Fibroblast of skin of right biceps (primary cell): ENCODE measurements at places on chromosomes 3 and 15.

DNA sequence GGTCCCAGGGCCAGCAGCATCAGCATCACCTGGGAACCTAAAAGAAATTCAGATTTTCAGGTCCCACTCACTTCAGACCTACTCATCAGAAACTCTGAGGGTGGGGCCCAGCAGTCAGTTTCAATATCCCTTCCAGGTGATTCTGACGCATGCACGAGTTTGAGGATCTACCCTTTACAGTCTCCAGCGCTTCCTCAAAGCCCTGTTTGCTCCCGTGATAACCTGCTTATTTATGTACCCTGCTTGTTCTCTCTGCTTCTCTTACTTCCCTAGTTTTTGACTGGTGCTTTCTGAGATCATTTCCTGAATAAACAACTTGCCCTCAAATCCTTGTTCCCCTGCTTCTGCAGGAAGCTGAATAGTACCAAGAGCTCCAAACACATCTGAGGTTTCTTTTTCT lies 245.3 kb downstream of the ZNF621 start:
- DNase-seq: no peak

DNA sequence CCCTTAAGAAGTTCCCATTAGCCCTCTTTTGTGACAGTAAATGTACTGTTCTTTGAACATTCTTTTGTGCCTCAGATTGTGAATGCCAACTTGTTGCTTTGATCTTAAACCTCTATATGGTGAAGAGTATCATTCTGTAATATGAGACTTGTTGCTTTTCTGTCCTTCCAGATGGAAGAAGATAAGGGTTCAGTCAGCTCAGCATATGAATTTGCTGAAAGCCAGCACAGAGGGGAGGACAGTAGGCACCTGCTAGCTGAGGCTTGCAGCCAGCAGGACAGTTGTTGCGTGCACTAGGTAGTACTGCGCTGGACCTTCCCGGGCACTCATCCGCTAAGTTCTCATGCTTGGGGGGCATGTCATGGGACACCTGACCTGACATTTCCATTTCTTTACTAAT lies 74.7 kb downstream of the DCUN1D1 start:
- DNase-seq: no peak

DNA sequence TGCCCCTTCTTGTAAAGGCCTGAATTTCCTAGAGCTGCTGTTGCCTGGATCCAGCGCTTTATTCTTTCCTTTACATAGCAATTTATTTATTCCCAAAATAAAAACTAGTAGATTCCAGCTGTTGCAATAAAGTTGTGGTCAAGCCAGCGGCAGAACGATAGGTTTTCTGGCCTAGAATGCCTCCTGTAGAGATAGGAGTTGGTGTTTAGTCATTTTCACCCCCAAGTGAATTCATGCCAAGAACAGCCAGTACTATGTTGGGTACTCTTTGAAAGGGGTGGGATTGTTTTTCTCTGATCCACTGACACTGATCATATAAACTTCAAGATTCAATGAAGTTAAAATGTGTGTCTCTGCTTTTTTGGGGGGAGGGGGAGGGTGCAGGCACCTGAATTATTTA lies 69.7 kb downstream of the KLHL25 start:
- no peak for DNase-seq

DNA sequence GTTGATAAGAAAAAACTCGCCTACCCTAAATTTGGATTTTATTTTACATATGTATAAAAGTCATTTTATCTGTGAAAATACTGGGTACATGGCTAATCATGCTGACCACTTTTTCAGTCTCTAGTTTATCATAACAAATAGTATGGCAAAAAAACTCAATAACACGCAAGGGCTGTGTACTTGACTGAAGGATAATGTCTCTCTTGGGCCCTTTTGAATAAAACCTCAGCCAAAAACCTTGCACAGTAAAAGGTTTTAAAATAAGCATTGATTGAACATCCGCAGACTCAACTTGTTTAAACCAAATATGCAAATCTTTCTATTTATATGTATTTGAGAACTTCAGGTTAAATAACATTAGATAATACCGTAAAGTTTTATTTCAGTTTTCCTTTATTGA lies 285.3 kb downstream of the CADM2 start:
- no peak for DNase-seq

DNA sequence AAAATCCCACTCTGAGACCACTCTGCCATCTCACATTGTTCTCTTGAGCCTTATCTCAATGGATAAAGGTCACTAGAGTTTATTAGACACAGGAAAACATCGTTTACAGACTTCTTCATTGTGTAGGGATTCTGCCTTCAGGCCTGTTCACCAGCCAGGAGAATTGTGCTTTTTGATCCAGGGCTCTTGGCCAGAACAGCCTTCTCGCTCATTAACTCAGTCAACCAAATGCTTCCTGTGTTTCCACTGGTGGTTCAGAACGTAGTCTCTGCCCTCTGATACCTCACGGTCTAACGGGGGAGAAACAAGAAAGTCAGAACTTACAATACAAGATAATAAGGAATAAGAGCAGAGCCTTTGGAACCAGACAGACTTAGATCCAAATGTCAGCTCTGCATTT lies 54.2 kb upstream of the TSEN2 start:
- no peak for DNase-seq

DNA sequence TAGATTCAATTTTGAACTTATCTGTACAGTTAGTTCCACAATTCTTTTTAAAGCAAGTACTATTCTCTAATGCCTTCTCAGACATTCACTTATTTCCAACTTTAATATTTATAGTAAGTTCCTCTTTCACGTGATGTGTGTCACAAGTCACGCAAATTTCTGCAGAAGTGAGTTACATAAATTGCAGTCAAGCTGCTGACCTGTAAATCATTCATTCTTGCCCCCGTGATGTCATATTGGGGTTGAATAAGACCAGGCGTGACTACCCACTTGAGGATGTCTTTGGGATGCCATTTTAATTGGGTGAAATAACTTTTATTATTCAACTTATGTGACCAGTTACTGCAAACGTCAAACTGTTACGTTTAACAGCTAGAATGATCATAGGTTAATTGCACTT lies 15.1 kb downstream of the PPARG start:
- no peak for DNase-seq

DNA sequence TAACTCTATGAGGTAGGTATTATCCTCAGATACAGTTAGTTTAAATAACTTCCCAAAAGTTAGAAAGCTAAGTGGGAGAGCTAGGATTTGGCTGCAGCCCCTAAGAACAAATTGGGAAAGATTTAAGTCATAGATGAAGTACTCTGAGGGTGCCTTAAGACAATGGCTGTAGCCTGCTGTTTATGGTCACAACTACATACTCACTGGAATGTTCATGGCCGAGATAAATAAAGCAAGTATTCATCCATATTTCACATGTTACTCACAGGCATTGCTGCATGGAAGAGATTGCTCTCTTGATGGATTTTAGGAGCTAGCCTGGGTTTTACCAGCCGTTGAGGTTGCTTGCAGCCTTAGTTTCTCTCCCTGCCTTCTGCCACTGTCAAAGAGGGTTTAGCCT lies 145.0 kb downstream of the CMSS1 start:
- DNase-seq: peak; percentile 90

DNA sequence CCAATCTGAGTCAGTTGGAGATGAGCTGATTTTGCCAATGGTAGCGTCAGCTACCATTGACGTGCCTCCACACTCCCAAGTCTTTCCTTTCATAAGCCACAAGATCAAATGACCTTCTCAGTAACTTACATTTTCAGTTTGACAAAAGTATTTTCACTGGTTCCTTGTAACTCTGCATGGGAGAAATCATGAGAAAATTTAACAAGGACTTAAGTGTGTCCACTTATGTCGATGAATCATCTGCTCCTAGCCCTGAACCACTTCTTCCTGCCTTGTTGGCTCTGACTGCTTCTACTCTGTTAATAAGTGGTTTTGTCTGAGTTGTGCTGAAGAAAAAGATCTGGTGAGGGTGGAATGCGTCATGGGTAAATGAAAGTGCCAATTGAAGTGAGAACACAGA lies 101.2 kb downstream of the NFKBIZ start:
- DNase-seq: peak; percentile 88

DNA sequence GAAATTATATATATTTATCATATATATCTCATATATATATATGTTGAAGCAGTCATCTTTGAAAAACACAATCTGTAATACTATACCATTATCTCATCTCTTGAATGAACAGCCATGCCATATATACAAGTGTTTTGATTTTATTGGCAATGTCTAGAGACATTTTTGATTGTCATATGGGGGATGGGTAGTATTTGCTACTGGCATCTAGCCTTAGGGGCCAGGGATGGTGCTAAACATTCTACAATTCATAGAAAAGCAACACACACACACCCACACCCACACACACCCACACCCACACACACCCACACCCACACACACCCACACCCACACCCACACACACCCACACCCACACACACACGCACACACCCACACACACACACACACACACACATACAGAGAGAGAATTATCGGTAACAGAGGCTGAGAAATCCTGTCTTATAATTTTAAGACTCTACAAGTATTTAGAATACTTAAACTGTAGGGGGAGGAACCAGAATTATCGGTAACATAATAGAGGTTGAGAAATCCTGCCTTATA lies 11.1 kb upstream of the PIK3R4 start:
- DNase-seq: no peak

DNA sequence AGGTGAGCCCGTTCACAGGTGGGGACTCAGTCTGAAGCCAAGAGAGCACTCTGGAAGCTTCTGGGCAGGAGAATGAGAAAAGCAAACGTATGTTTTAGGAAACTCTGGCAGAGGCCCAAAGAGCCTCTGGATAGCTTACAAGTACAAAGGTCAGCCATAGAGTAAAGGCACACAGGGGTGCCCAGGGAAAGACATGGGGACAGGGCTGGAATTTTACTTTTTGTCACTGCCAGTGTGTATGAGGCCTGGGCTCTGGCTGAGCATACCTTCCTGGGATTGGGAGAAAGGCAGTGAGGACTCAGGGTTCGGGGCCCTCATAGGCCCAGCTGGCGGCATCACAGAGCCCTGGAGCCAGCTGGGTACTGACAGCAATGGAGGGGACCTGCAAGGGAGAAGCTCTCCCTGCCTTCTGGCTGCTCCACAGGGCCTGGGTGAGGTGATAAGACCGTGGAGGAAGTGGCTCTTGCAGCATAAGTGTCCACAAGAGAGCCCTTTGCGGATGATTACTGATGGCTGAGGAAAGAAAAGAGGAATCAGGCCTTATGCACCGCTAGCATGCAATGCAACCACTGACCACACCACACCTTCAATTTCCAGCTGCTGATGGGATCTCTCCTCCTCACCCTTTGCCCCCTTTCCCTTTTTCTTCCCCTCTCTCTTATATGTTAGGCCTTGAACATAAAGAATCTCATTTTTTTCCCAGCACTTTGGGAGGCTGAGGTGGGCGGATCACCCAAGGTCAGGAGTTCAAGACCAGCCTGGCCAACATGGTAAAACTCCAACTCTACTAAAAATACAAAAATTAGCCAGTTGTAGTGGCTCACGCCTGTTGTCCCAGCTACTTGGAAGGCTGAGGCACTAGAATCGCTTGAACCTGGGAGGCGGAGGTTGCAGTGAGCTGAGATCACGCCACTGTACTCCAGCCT lies 25.1 kb upstream of the BCL2L10 start:
- DNase-seq: no peak

DNA sequence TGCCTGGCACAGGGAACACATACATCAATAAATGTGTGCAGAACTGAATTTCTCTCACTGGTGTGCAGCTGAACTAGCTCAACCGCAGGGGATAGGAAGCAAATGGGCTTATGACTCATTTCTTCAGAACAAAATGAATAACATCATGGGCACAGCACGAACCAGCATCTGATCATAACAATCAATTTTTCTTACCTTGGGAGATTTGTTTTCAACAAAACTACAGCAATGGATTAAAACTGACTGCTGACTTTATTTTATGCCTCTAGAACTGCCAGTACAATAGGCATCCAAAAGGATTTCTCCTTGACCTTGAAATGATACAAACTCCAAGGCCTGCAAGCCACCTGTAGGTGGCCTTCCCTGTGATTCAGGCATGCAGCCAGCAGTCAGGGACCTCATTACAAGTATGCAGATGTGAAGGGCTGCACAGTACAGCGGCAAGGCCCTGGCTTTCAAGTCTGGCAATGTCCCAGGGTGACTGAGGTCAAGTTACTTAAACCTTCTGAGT lies 26.1 kb downstream of the TAMM41 start:
- DNase-seq: peak; percentile 38

GRCh38 chr15:84814916-84815315 lies 2.2 kb upstream of the ALPK3 start:
- DNase-seq: no peak

DNA sequence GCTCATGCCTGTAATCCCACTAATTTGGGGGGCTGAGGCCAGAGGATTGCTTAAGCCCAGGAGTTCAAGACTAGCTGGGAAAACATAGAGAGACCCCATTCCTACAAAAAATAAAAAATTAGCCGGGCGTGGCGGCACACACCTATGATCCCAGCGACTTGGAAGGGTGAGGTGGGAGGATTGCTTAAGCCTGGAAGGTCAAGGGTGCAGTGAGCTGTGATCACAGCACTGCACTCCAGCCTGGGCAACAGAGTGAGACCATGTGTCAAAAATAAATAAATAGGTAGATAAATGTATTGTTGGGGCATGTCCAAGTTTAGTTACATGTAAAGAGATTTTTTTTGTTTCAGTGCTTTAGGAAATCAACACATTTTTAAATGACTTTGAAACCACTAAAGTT lies 36.4 kb downstream of the SLC12A1 start:
- DNase-seq: no peak

DNA sequence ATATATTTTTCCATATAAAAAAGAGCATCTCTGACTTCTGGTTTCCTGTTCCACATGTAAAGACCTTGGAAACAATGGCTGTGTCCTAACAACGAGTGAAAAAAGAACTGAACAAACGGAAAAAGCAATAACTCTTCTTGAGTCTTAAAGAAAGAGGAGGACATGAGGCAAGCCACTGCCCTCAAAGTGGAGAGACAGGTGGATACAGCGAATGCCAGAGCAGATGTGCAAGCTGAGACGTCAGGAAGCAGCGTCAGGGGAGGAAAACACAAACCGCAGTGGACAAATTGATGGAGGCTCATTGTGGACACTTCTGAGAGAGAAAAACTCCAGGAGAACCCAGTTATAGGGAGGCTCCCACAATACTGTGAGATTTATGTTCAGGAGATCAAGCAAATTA lies 208.0 kb upstream of the MME start:
- DNase-seq: no peak

- no peak for DNase-seq
Observed at GRCh38 chr3:67292356-67293121, 294.4 kb downstream of the KBTBD8 start.

DNA sequence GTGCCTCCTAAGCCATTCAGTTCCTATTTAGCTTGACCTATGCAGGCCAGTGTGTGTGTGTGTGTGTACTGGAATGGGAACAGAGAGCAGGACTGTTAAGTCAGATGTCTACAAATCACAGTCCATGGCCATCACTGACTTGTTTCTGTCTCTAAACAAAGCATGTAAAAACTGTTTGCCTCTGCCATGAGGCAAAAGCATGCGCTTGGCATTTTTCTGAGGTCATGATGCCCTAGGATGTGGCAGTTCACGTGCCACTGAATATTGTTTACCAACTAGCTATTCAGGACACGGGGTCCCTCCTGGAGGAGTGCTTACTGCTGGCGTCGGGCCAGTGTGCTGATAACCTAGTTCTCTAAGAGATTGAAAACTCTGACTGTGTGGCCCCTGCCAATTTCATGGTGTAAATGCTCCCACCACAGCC lies 8.2 kb upstream of the ATP13A3 start:
- DNase-seq: no peak
